ENCODE measurements at places on chromosomes 7 and 10. TPM values are rescaled to one million over a fixed set of nuclear protein-coding genes. Genes with fewer than 3 reads are reported as not detected.

KIF5B gene
- total RNA-seq = 95.6 TPM

GRCh38 chr7:111093496-111093895 lies 2.6 kb downstream of the LRRN3 start:
- ATAC-seq = no peak

GRCh38 chr7:19107356-19108146 lies 9.9 kb downstream of the TWIST1 start:
- ATAC-seq = no peak

GRCh38 chr10:25999295-25999981 lies 65.4 kb downstream of the MYO3A start:
- ATAC-seq = no peak

DNA sequence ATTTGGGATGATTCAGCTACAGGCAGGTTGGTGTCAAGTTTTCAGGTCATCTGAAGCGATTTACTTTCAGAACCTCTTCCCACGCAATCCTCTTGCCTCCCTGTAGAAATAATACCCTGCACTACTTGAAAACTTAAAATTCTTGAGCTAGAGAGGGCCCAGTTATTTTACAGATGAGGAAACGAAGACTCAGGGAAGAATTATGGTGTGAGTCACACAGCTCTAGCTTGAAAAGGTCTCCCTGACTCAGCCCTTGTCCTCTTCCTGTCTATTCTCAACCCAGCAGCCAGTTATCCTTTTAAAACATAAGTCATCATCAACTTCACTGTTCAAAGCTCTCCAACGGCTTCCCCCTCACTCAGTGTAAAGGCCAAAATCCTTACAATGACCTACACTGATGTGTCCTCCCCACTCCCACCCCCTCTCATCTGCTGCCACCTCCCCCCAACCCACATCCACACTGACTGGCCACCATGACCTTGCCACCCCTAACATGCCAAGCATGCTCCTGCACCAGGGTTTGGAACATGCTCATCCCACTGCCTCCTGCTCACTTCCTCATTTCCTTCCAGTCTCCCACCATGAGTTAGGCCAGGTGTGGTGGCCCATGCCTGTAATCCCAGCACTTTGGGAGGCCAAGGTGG lies 3.4 kb downstream of the DNMBP start:
- peak; percentile 5 for ATAC-seq

- peak; percentile 74 for ATAC-seq
Measured at GRCh38 chr7:42972699-42973500, 40.7 kb downstream of the MRPL32 start.

Data from motor neuron (in vitro differentiated cells).